ENCODE measurements at places on chromosomes 12 and 14. TPM values are rescaled to one million over a fixed set of nuclear protein-coding genes. Genes with fewer than 3 reads are reported as not detected.

The RAB35 gene
- 32.4 TPM for polyA plus RNA-seq

The MYO1H gene
- not detected for polyA plus RNA-seq

The CABP1 gene
- polyA plus RNA-seq = 6.2 TPM

The TAS2R19 gene
- 0.14 TPM for polyA plus RNA-seq

The DIO2 gene
- 0.09 TPM for polyA plus RNA-seq

The TMX1 gene
- polyA plus RNA-seq = 14.7 TPM

The EXD2 gene
- polyA plus RNA-seq = 18.5 TPM

The AP5M1 gene
- 6.0 TPM for polyA plus RNA-seq

The PLXNC1 gene
- 3.2 TPM for polyA plus RNA-seq

The ARF3 gene
- polyA plus RNA-seq = 73.8 TPM

The C14orf180 gene
- 9.5 TPM for polyA plus RNA-seq

The FSCB gene
- polyA plus RNA-seq = not detected

The WNK1 gene
- 73.8 TPM for polyA plus RNA-seq

Data from adipose tissue (tissue), 3 donors.